SK-N-SH treated with all-trans-retinoic acid at 6 μM for 48 hours (cell line): ENCODE measurements at places on chromosomes 5 and 9.

DNA sequence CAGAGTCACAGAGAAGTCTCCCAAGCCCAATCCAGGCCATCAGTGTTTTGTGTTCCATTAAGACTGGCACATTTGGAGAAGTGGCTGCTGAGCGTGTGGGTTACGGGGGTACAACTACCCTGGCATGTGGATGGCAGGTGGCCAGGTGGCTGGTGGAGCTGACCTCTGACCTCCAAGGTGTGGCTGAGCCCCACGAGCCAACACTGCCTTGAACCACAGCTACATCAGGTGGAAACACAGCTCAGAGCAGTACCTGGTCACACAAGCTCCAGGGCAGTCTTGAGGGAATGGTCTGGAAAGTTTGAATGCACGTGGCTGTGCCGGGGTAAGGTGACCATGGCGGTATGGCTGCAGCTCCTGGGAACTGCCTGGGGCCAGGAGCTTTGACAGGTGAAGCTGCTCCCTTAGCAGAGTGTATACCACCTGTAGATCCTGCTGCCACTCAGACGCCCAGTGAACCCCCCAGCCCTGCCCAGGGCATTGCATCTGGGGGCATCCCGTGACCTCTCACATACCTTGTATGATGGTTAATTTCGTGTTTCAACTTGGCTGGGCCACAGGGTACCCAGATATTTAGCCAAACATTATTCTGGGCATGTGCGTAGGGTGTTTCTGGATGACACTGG is 207.9 kb downstream of the GADD45G start:
- ATAC-seq: no peak

DNA sequence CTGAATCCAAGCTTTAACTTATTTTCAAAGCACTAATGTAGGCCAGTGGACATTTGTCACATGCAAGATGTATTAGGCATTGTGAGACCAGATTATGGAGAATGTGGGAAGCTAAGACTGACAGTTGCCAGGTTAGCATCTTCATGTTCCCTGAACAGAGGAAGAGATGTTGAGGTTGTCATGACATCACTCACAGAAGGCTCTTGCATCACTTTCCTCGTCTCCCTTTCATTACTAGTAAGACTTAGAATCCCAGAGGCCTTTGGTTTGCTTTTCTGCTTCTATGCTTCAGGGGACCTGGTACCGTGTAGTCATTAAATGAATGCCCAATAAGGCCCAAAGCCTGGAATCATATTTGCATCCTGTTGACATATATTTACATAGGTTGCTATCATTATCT is 76.4 kb upstream of the RPS23 start:
- ATAC-seq: no peak

GRCh38 chr5:369151-369868 is 47.8 kb downstream of the AHRR start:
- no peak for ATAC-seq

GRCh38 chr5:79025054-79025472 is 40.0 kb upstream of the ARSB start:
- ATAC-seq: peak; percentile 82

DNA sequence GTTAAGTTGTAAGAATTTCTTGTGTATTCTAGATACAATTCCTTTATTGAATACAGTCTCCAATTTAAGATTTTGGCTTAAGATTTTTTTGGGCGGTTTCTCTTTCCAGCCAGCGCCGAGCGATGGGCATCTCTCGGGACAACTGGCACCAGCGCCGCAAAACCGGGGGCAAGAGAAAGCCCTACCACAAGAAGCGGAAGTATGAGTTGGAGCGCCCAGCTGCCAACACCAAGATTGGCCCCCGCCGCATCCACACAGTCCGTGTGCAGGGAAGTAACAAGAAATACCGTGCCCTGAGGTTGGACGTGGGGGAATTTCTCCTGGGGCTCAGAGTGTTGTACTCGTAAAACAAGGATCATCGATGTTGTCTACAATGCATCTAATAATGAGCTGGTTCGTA is 278.7 kb upstream of the TARS1 start:
- no peak for ATAC-seq

DNA sequence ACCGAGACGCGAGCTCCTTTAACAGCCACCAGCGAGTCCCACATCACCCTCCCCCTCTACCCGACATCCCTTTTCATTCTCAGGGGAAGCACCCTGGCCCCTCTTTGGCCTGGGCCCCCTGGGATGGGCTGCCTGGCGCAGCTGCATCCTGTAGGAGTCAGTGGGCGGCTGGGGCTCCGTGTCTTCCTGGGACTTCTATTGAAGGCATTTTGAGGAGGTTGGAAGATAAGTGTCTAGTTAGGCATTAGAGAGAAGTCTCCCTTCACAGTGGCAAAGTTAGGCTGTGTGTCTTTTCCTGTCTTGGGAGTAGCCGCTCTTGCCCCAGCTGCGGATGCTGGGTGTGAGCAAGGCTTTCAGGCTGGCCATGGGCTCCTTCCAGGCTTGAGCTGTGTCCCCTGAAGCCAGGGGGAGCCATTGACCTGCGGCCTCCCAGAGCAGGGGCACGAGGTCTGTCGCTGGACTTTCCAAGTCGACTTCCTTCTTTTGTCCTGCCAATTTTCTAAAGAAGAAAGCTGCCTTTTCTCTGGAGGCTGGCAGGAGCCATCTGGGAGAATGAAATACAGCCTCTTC is 18.6 kb upstream of the NKD2 start:
- no peak for ATAC-seq

DNA sequence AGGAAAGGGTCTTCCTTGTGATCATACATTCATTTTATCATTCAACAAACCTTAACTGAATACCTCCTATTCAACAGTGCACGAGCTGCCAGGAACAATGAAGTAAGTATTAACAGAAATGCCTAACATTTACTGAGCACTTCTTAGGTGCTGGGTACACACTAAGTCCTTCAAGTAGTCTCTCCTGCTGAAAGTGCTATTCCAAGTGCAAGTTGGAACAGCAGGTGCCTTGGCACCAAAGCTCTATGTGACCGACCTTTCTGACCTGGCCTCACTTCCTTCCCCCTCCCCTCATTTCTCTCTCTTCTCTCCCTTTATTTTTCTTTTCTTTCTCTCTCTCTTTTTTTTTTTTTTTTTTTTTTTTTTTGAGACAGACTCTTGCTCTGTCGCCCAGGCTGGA is 94.5 kb downstream of the GRIA1 start:
- no peak for ATAC-seq

- ATAC-seq: peak; percentile 88
These were observed 18.2 kb upstream of the DCP2 start for GRCh38 chr5:112958093-112959088.

DNA sequence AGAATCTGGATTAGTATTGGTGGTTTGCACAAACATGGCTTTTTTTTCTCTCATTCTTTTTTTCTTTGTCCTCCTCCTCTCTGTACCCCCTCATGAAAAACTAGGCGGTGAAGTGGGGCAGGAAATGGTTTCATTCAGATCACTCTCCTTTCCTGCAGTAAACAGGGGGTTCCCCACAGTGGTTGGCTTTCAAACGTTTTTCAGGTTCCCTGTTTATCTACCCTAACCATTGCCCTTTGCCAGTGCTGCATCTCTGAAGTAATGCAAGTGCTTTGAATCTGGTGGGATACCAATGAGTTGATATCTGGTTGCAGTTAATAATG is 29.8 kb downstream of the NR4A3 start:
- ATAC-seq: no peak

DNA sequence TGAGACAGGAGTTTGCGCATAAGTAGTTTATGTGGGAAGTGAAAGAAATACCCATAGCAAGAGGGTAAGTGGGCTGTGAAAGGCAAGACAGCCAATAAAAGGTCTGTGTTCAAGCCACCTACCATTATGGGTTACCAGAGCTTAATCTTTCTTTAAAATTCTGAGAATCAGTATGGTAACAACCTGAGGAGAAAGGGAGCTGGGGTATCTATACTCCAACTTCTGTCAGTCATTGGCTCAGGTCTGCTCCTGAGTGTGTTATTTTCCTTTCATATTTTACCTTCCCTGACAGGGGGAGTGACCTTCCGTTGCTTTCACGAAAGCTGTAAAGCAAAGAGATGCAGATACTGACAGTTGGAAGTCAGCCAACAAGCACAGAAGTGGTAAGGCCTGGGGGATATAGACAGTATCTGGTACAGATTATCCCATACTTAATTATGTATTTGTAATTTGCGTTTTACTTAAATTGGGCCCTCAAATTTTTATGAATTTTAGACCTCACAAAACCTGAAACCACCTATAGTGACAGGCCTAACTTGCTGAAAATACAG is 233.4 kb downstream of the RAB3C start:
- ATAC-seq: no peak
